NAMALWA (cell line): ENCODE measurements at places on chromosomes 13 and 19.

DNA sequence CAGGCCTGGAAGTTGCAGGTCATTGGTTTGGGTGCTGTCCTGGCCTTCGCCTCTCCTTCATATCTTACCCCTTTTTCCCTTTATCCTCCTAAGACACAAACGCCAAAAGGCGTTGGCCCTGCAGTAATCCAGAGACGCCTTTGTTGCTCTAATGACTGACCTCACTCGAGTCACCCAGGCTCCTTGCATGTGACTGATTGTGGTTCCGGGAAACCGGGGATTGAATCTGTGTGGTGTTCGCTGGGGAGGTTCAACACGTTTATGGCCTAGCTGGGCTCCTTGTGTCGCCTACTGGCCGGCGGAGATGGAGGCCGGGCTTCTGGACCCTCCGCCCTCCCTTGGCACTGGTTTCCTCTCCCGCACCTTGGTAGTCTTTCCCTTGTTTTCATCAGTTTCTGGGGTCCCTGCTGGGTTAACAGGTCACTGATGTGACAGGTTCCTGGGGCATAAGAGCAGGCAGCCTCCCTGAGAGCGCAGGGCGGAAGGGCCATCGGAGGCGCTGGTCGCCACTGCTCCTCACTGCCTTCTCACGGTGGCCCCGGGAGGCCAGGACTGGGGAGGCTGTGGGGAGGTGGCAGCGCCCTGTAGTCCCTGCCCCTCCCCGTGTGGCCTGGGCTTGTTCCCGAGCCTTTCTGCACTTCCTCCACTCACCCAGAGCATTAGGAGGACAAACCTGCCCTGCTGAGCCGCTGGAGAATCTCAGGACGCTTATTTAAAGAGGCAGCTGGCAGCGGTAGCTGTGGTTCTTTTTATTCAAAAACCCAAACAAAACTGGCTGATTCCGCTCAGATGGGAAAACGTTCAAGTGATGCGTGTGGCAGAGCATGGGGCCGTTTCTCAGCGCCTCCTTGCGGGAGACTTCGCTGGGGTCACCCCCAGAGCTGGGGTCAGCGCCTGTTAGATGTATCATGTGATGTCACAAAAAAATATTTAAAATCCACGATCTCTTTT lies 18.1 kb upstream of the NDUFS7 start:
- DNase-seq = no peak

- no peak for DNase-seq
These were observed 10.7 kb downstream of the TPGS1 start for GRCh38 chr19:517721-518597.

DNA sequence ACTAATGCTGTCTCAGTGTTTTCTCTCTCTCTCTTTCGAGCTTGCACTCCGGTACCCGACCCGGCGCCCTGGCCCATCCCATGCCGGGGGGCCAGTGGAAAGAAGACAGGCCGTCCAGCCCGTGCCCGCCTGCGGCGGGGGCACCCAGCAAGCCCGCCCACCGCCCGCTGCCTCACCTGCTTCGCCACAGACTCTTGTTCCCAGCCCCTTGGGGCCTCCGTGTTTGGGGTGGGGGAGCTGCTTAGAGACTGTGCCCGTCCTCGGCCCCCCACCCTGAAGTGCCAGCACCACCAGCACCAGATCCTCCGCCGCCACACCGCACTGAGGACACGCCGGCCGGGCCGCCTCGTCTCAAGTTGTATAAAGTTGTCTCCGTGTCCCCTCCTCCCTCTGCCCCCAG lies 2.4 kb downstream of the LENG9 start:
- DNase-seq = no peak

DNA sequence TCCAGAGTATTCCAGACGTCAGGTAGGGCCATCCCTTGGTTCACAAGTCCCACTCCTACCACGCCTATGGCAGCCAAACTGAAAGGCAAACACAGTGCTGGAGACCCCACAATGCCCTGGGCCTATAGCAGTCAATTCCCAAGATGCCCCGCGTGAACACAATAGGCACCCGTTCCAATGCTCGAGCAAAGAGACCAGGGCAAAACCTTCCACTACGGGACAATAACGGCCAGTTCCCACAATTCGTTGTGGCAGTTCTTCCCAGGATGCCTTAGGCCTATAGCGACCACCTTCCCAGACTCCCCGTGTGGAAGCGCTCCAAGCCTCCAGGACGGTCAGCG lies 538 bp downstream of the ZNF428 start:
- DNase-seq = peak; percentile 59

DNA sequence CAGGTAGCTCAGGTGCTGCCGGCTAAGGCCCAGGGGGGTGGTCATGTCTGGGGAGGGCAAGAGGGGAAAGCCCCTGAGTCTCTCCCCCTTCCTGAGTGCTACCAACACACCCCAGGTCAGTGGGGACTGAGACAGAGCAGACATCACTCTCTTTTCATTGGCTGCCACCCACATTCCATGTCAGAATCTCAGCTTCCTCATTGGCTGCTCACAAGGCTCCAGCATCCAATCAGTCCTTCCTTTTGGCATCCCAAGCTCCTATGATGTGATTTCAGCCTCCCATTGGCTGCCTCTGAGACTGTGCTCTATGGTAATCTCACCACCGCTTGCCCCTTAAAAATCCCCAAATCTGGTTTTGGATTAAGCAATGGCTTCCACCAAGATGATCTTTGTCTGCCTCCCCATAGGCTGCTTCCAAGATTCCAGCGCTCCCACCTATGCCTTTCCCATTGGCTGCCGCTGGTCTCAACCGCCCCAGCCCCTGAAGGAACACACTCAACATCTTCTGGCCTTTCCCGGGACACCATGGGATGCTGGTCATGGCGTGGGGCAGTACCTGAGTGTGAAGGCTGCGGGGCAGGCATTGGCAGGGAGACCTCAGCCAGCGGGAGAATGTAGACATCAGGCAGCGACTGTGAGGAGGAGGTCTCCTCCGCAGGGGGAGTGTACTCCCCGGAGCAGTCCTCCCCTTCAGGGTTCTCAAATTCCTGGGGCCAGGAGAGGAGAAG lies 2.0 kb downstream of the LMTK3 start:
- no peak for DNase-seq

- DNase-seq = no peak
These were observed 156.6 kb downstream of the TM9SF2 start for GRCh38 chr13:99657848-99658260.

GRCh38 chr13:39259371-39260140 lies 221.3 kb downstream of the NHLRC3 start:
- no peak for DNase-seq

DNA sequence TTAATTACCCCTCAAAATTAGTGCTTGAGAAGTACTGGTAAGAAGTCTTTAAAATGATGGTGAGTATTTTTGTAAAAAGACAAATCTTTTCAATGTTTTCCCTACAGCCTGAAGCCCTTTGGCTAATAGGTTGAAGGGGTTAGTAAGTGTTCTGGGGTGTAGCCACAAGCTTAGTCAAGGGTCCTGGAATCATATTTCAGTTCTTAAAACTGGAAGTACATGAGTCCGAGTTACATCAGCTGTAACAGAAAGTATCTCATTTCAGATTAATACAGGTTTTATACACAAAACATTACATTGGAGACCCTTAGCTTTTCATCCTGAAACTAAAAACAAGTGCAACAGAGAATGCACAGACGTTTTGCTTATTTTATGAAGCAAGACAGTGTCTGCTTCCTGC lies 52.7 kb upstream of the TEX29 start:
- DNase-seq = no peak

DNA sequence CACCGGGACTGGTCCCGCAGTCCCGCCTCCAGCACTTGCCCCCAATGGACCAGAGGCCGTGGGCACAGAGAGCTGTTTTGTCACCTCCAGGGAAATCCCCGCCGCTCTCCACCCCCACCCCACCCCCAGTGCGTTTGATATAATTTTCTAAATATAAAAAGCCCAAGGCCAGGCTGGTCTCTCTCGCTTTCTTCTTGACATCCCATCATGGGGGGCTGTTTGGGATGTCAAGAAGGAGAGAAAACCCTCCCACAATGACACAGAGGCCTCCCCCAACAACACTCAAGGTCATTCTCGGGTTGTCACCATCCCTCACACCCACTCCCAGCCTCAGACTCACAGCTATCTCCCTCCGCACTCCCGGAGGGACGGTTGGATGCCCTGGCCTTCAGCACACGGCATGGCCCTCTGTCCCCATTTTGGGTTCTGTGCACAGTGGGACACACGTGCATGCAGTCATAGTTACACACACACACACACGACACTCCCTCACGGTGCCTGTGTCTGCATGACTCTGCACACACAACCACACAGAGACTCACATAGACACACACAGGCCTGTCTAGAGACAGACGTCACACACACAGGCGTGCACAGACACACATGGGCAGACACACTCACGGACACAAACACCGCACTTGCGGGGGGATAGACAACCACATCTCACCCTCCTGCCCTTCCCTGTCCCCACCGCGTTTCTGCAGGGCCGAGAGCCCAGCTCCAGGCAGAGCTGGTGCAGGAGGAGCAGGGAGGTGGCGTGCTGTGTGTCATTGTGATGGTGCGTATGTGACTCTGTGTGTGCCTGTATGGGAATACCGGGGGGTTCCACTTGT lies 4.8 kb upstream of the NFIC start:
- DNase-seq = no peak

GRCh38 chr19:18208098-18208951 lies 4.5 kb upstream of the RAB3A start:
- DNase-seq = peak; percentile 59

DNA sequence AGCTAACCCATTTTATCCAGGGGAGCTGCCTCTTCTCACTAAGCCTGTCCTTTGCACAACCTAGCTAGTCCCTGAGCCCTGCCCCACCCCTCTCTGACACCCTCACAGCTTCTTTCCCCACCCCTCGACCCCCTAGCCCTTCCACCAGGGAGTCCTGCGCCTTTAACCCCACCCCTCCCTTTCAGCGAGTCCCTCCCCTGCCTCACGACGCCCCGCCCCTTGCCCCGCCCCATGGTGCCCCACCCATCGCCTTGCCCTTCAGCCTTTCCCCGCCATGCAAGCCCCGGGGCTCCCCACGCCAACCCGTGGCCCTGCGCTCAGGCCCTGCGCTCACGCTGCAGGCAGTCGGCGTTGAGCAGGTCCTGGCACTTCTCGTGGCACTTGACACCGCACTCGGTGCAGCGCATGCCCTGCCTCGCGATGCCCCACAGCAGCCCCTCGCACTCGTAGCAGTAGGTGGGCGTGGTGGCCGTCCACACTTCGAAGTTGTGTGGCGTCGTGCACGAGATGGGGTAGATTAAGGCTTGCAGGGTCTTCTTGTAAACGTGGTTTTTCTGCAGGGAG lies 40.0 kb downstream of the UNC13A start:
- no peak for DNase-seq

GRCh38 chr13:80665792-80666333 lies 324.9 kb upstream of the SPRY2 start:
- no peak for DNase-seq

- no peak for DNase-seq
These were observed 120.9 kb downstream of the NUFIP1 start for GRCh38 chr13:44868397-44868796.

- no peak for DNase-seq
These were observed 123.6 kb downstream of the COL4A2 start for GRCh38 chr13:110430391-110431336.

- DNase-seq = no peak
These were observed 569 bp upstream of the MCF2L start for GRCh38 chr13:112968380-112968909.

DNA sequence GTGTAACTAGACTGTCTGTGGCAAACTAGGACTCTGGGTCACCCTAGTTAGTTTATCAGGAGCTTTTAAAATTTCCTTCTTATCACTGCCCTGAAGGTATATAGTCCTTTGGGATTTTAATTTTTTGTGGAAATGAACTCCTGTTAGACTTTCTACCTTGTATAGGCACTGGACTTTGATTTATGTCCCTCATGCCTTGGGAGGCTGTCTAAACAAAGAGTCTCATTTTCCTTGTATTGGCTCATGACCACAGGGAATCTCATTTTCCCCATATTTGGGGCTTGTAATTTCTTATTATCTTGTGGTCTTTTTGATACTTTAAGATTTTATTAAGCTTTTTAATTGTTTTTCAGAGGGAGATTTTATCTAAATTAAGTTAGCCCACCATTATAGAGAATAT lies 21.4 kb downstream of the KCTD4 start:
- DNase-seq = no peak

DNA sequence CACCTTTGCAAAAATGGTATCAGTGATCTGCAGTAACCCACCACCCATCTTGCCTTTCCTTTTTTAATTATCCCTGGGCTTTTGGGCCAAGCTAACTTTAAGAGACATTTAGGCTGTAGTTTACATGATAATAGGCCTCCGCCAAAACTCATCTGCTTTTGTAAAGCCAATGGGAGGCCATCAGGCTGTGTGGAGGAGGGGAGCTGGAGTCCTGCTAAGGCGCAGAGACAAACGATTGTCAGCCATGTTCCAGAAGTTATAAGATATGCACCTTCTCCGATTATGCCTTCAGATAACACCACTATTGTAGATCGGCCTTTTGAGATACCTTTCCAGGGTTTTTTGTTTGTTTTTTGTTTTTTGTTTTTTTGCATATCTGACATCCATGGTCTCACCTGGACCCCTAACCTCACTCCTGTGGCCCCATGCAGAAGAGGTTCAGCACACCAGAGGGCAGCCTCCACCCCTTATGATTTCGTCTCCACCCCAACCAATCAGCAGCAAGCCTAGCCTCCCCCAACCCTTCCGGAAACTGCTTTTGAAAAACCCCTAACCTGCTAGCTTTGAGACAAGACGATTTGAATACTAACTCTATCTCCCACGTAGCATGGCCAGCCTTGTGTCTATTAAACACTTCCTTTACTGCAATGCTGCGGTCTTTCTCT lies 113.9 kb upstream of the UBL3 start:
- DNase-seq = no peak

GRCh38 chr13:42747399-42747873 lies 33.9 kb upstream of the FAM216B start:
- no peak for DNase-seq

DNA sequence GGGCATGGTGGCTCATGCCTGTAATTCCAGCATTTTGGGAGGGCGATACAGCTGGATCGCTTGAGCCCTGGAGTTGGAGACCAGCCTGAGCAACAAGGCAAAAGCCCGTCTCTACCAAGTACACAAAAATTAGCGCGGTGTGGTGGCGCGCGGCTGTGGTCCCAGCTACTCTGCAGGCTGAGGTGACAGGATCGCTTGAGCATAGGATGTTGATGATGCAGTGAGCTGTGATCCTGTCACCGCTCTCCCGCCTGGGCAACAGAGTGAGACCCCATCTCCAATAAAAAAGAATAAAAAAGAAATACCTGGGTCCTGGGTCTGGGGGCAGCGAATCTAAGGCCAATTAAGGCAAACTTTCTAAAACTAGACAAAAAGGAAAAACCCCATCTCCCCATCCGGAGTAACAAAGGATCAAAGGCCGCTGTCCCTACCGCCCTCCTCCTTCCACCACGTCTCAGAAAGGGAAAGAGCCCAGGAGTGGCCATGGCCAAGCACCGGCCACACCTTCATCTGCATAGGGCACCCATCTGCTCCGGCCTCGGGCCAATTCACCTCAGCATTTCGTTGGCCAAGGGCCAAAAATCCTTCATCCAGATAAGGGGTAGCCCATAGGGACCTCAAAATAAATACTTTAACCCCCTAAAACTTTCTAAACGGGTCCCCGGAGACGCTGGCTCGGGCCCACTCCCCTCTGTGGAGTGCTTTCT lies 851 bp downstream of the ZNF320 start:
- DNase-seq = no peak

- peak; percentile 56 for DNase-seq
These were observed 6.9 kb upstream of the JUNB start for GRCh38 chr19:12784394-12784870.
